ENCODE measurements at places on chromosomes 16 and 17. TPM values are rescaled to one million over a fixed set of nuclear protein-coding genes. Genes with fewer than 3 reads are reported as not detected.

Gene KCNG4
- not detected for total RNA-seq

DNA sequence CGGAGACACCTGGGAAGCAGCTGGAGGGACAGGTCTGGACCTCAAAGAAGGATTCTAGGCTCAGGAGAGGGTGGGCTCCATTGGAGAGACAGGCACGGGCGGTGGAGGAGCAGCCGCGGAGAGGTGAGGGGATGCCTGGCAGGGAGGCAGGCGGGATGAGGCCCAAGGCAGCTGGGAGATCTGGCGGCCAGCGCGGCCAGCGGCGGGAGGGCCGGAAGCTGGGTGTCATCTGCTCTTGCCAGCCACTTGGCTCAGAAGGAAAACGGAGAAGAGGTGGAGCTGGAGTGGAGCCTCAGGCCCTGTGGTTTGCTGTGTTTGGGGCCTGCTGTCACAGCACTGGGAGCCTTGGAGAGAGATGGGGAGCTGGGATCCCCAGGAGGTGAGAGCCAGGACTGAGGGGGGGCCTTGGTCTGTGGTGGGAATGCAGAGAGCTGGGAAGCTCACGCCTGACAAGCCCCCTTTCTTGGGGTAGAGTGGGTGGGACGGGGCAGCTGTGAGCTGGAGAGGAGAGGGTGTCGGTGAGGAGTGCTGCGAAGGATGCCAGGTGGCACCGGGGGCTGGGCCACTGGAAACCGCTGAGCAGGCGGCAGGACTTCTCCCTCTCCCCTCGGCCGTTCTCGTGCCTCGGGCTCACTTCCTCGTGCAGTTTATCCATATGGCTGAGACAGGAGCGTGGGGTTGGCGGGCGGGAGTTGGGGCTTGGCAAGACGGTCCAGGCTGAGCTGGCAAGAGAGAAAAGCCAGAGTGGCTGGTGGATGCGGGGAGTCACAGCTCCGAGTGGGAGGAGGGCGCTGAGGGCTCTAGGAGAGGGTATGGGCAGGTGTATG, 8.0 kb downstream of the TBC1D24 start:
- no peak for DNase-seq

Gene SDR42E1
- 33.0 TPM for total RNA-seq

DNA sequence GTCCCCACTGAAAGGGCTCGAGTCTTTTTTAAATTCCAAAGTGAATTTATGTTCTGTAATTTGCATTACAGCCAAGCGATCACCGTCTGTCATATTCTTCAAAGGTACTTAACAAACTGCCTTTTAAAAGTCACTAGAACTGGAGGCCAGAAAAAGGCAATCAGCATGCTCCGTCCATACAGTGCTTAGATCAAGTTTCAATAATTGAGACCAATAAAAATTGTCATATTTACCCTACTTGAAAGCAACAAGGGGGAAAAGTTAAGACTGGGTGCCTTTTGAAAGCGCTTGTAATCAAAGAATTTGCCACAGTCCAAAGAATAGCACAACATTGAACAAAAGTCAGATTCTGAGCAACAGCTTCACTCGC, 9.0 kb upstream of the ZFHX3 start:
- no peak for DNase-seq

DNA sequence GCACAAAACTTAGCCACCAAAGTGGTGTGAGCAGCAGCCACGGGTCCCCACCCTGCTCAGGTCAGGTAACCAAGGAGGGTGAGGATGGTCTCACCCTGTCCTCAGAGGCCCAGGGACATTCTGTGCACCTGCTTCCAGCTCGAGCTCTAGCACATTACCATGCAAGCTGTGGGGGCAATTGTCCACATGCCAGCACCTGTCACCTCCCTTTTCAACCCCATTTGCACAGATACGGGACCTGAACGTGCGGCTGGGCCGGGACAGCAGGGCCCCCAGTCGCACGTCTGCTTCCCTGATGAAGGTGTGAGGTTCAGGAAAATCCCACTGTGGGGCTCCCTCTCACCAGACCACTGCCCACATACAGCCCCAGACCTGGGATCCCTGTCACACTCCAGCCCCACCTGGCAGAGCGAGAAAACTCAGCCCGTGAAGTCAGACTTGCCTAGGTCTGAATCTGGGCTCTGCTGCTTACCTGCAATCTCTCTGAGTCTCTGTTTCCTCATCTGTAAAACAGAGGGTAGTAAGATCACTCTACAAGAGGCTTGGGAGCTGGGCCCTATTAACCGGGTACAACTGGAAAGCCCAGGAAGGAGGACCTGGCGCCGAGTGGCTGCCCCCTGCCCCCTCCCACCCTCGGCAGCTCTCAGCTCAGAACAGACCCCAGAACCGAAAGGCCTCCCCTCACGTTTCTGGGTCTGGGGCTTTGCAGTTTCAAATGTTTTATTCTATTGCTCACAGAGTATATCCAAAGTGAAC, 7.9 kb downstream of the WFIKKN2 start:
- DNase-seq: no peak

DNA sequence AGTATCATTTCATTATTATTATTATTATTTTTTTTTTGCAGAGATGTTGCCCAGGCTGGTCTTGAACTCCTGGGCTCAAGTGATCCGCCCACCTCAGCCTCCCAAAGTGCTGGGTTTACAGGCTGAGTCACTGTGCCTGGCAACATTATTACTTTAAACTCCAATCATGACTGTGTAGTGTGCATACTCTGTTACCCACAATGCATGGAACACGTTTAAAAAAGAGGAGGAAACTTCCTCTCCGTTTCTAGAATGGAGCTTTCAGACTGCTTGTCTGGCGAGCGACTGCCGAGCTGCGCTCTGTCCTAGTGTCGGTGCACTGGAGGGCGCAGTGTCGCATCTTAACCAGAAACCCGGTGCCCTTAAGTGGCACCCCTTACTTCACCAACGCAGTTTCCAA, 22.1 kb upstream of the FASN start:
- DNase-seq: no peak

Gene STX8
- total RNA-seq: 32.4 TPM

Gene KAT7
- 90.6 TPM for total RNA-seq

Gene AXIN2
- 0.49 TPM for total RNA-seq

Measured in Calu3 (cell line).